Amniotic stem cell (primary cell): ENCODE measurements at places on chromosomes 5 and 9.

GRCh38 chr9:133621725-133622267, 12.6 kb upstream of the FAM163B start:
- DNase-seq: no peak

GRCh38 chr5:64914396-64914795, 145.7 kb downstream of the CWC27 start:
- no peak for DNase-seq

GRCh38 chr5:172364773-172365172, 81.2 kb upstream of the UBTD2 start:
- no peak for DNase-seq

DNA sequence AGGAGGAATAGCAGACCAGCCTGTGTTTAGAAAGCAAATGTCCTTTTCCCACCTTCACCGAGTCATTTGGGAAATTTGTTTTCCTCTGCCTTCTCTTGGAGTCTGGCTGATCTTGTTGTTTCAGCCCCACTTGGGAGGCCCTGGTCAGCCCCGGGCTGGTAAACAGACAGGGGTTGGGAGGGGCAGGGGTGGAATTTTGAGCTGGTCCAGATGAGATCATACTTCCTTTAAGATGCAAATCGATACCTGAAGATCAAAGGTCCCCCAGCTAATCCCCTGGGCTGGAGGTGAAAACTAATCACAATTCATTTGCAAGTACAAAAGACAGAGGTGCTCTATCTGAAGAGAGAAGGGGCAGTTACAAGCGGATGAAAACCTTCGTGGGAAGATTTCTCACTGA, 118.4 kb downstream of the PAPPA start:
- no peak for DNase-seq
